ENCODE measurements at places on chromosomes 4 and X.
A peak's percentile ranks its signal among the peaks of the same experiment; 100 is the strongest.

DNA sequence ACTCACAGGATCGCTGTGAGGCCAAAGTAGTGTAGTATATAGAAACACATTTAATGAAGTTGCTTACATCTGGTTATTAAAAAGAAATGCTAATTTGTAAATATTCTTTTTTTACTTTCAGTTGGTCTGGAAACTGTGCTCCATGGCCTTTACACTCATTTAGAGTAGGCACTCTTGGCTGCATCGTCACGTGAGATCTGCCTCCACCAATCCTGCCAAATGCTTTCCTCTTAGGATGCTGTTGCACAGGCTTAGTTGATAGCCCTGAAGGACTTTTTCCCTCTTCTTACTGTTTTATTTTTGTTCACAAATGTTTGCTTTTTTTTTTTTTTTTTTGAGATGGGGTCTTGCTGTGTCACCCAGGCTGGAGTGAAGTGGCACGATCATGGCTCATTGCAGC lies 6.3 kb downstream of the CPE start:
- DNase-seq: no peak

DNA sequence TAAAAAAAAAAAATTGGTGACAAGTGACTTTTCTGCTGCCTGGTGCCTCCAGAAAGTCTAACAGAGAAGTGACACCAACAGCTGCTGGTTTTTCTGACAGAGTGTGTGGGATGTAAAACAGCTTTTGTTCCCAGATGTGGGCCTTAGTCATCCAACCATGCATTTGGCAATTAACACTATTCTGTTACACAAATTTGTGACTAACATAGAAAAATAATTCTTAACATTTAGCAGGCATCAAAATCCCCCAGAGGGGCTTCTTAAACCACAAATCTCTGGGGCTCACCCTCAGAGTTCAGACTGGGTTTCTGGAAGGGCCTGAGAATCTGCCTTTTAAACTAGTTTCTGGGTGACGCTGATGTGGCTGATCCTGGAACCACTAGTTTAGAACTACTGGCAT lies 100.5 kb upstream of the PCDH7 start:
- DNase-seq: no peak

DNA sequence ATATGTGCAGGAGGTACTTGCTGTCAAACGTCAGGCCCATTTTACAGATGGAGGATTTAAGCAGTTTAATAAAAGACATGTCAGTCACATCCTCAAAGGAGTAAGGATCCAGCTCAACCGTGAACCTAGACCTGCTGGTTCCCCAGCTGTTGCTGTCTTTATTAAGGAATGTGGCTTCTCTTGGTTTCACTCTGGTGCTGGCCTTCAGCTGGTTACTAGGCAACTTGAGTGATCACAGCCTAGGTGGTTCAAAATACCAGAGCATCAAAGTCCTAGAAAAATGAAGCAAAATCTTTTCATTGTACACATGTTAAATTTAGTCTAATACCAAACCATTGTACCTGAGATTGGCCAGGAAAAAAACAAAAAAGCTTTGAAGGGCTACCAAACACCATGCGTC lies 32.7 kb upstream of the GLRA2 start:
- DNase-seq: no peak

- peak; percentile 20 for DNase-seq
Observed at GRCh38 chr4:95027905-95028618, 270.3 kb downstream of the BMPR1B start.

- DNase-seq: no peak
Observed at GRCh38 chr4:80446664-80447063, 111.1 kb downstream of the CFAP299 start.

Measured in astrocyte of the hippocampus (primary cell).